ENCODE measurements at places on chromosomes 1 and 21.

- DNase-seq: no peak
Measured at GRCh38 chr1:88029142-88029541, 654.9 kb upstream of the PKN2 start.

DNA sequence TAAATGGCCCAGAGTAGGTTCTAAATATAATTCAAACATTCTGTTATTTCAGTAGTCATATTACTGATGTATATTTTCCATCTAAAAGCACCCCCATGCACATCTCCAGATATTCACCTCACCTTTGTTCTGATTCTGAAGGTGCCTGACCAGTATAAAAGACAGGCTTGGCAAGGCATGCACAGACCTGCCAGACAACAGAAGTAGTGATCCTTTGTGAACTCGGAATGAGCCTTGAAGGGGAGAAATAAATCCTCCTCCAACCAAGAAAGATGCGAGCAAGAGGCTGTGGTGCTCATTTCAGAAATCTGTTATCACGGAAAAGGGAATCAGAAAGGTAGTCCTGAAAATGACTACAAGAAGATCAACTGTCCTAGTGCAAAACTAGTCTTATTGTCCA, 287.3 kb downstream of the VAV3 start:
- DNase-seq: no peak

GRCh38 chr1:101043776-101044175, 18.2 kb upstream of the DPH5 start:
- DNase-seq: no peak

DNA sequence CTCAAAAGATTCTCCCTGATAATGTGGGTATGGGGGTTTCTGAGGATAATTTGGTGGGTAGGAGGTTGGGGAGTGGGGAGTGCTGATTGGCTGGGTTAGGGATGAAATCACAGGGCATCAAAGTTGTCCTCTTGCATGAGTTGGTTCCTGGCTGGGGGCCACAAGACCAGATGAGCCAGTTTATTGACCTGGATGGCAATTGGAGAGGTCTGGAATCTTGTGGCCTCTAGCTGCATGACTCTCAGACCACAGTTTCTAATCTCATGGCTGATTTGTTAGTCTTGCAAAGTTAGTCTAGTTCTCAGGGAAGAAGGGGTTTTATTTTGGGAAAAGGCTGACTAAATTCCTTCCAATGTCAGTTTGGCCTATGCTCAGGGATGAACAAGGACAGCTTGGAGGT, 3.3 kb upstream of the GBP1 start:
- no peak for DNase-seq

GRCh38 chr1:77828098-77828497, 48.6 kb downstream of the MIGA1 start:
- no peak for DNase-seq

- DNase-seq: no peak
Measured at GRCh38 chr21:46327711-46328110, 3.8 kb downstream of the PCNT start.

DNA sequence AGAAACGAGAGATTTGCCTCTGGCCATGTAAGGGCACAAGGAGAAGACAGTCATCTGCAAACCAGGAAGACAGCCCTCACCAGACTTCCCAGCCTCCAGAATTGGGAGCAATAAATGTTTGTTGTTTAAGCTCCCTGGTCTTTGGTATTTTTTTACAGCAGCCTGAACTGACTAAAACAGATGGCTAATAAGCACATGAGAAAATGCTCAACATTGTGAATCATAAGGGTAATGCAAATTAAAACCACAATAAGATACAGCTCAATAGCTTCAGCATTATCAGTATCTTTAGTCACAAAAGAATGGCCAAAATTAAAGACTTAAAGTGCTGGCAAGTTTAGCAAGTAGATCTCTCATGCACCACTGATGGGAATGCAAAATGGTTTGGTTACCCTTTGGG, 11.7 kb downstream of the UBE2G2 start:
- no peak for DNase-seq

DNA sequence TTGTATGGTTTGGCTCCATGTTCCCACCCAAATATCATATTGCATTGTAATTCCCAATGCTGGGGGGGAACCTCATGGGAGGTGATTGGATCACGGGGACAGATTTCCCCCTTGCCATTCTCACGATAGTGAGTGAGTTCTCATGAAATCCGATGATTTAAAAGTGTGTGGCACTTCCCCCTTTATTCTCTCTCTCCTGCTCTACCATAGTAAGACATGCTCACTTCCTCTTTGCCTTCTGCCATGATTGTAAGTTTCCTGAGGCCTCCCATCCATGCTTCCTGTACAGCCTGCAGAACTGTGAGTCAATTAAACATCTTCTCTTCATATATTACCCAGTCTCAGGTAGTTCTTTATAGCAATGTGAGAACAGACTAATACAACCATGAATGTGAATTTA, 211.6 kb upstream of the NR5A2 start:
- no peak for DNase-seq

GRCh38 chr1:214542275-214543199, 8.9 kb downstream of the PTPN14 start:
- no peak for DNase-seq

All from stimulated activated CD8-positive, alpha-beta memory T cell treated with anti-CD3 and anti-CD28 coated beads, Interleukin-4, amount 100 ng/mL, for 24 hours (primary cell).